ENCODE measurements at places on chromosomes 5 and 9.

DNA sequence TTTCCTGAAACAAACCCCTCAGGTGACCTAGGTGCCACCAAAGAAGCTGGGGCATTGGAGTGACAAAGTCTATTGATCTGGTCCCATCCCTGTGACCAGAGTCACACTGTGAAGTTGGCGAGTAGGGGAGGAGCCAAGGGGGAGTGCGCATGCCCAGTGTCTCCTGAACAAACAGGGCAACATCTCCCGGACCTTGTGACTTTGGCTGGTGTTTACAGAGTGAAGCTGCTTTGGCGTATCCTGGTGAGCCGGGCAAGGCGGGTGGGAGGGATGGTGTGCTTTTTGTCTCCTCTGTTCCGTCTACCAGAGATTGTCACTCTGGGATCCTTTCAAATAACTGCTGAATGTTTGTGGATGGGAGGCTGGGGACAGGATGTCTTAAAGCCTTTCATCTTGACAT is 204.5 kb downstream of the HSPA4 start:
- H3K27me3 ChIP-seq: no peaks in the 10 kb centered on the region
- DNase-seq: no peak
- no peak overlapping the region for H3K4me3 ChIP-seq
- H3K36me3 ChIP-seq: no peaks in the 10 kb centered on the region
- H3K27ac ChIP-seq: no peak overlapping the region

- H3K36me3 ChIP-seq: peaks cover 34% of the 10 kb centered on the region
- DNase-seq: no peak
- no peak overlapping the region for H3K27ac ChIP-seq
- no peak overlapping the region for H3K4me3 ChIP-seq
- H3K4me1 ChIP-seq: peaks cover 10% of the 10 kb centered on the region
- H3K27me3 ChIP-seq: no peaks in the 10 kb centered on the region
Measured at GRCh38 chr5:102922799-102923477, 167.8 kb downstream of the PAM start.

DNA sequence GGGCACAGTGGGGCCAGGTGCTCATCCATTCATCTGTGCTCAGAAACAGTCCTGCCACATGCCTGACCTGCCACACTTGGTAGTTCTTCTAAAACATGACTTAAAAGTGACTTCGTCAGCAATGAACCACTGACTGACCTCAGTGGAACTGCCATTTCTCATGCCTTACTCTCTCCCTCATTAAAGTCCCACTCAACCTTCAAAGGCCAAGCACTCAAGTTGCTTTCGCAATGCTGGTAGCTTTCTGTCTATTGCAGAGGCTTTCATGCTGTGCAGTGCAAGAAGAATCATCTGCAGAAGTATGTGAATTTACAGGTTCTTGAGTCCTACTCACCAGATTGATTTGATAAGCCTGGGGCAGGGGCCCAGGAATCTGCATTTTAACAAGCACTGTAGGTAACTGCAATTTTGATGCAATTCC is 23.9 kb downstream of the B4GALT1 start:
- no peak for DNase-seq
- H3K36me3 ChIP-seq: no peaks in the 10 kb centered on the region
- no peak overlapping the region for H3K4me3 ChIP-seq
- H3K27ac ChIP-seq: no peak overlapping the region

DNA sequence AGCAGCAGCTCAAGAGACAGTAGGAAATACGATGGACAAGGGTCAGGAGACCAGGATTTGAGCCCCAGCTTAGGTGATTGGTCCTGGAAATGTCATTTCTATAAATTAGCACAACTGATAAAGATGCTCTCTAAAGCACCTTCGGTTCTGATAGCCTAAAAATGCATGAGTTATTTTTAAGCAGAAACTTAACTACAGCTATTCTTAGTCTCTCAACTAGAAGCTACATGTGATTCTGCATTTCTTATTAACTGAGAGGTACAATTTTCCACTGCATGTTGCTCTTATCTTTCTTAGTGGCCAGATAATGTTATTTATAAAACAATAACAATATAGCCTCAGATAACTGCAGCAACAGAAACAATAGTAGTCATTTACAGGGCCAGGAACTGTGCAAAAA is 136.4 kb downstream of the GRIA1 start:
- no peaks in the 10 kb centered on the region for H3K27me3 ChIP-seq
- DNase-seq: no peak
- H3K36me3 ChIP-seq: no peaks in the 10 kb centered on the region
- H3K4me3 ChIP-seq: no peak overlapping the region

DNA sequence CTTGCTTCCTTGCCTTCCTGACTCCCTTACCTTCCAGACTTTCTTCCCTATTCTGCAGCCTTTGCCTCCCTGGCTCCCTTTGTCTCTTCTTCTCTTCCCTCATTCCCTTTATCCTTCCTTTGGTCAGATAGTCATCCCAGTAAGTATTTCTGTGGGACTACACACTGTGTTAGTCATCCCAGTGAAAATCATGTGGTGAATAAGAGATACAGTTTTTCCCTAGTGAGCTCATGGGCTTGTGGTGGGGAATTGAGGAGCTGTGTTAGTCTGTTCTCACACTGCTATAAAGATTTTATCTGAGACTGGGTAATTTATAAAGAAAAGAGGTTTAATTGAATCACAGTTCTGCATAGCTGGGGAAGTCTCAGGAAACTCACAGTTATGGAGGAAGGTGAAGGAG is 109.8 kb upstream of the EDIL3 start:
- no peak overlapping the region for H3K4me3 ChIP-seq
- no peaks in the 10 kb centered on the region for H3K4me1 ChIP-seq
- H3K27ac ChIP-seq: no peak overlapping the region
- no peaks in the 10 kb centered on the region for H3K36me3 ChIP-seq
- DNase-seq: no peak

DNA sequence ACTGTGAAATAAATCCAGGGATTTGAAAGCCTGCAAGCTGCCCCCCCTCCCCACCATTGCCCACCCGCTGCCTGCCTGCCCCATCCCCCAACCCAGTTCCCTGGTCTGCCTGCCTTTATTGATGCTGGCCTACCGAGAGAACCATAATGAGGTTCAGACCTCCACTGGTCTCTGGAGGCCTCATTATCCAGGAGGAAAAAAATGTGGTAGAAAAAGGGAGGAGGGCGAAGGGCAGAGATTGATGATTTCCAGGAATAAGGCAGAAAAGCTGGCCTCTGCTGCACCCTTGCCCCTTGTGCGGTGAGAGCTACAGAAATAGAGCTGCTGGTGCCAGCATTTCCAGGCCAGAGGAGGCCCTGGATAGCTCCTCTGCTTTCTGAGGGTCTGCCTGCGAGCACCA is 216.1 kb downstream of the PAPPA start:
- peaks cover 27% of the 10 kb centered on the region for H3K4me1 ChIP-seq
- H3K27ac ChIP-seq: no peak overlapping the region
- no peak for DNase-seq
- no peaks in the 10 kb centered on the region for H3K36me3 ChIP-seq
- no peaks in the 10 kb centered on the region for H3K27me3 ChIP-seq

- H3K4me1 ChIP-seq: no peaks in the 10 kb centered on the region
- no peak overlapping the region for H3K4me3 ChIP-seq
- no peaks in the 10 kb centered on the region for H3K36me3 ChIP-seq
- DNase-seq: no peak
Measured at GRCh38 chr5:76854644-76855043, 4.8 kb downstream of the S100Z start.

DNA sequence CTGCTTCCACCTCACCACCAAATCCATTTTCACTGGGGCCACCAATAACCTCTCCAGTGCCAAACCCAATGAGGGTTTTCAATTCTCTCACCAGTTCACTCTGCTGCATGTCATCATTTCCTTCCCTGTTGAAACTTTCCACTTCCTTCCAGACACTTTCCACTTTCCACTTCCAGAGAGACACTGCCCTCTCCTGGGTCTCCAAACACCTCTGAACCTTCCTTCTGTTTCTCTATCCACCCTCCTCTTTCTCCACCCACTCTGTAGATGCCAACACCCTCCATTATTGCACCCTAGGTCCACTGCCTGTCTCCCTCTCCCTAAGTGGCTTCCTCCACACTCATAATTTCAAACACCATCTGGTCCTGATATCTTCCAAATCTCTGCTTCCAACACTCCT is 39.6 kb downstream of the PDE6A start:
- H3K4me3 ChIP-seq: no peak overlapping the region
- no peaks in the 10 kb centered on the region for H3K27me3 ChIP-seq
- H3K27ac ChIP-seq: no peak overlapping the region

DNA sequence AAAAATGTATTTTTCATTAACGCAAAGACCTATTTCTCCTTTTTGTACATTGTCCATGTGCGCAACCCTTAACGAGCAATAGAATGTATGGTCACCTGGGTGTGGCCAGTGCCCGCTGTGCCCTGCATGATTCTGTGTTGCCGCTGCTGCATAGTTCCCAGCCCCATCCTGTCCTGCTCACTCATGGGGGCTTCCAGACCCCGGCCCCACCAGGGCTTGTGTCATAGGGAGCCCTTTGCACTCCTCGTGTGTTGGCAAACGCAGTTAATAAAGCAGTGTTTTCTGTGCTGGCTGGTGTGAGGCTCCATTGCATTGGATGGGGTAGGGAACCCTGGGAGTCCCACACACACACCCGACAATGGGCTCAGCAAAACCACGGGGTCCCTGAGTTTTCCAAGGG is 49.7 kb downstream of the SAR1B start:
- no peaks in the 10 kb centered on the region for H3K27me3 ChIP-seq
- DNase-seq: no peak
- no peak overlapping the region for H3K27ac ChIP-seq
- peaks cover 29% of the 10 kb centered on the region for H3K4me1 ChIP-seq
- H3K36me3 ChIP-seq: no peaks in the 10 kb centered on the region

DNA sequence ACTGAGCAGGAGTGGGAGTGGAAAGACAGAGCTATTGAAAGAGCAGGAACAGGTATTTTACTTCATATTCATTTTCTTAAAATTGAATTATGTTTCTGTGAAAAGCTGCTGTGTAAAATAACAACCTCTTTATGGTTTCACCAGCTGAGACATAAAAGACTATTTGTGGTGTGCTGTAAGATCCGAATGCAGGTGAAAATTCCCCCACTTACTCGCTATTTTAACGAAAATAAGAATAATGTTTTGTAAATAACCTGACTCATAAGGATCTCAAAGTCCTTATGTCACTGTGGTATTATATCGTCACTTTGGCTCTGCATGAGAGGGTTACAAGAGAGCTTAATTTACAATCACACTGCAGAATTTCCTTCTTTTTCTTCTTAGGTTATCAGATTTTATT is 65.3 kb upstream of the NFIB start:
- H3K27me3 ChIP-seq: no peaks in the 10 kb centered on the region
- no peak overlapping the region for H3K27ac ChIP-seq
- no peak for DNase-seq
- no peak overlapping the region for H3K4me3 ChIP-seq

- peaks cover 64% of the 10 kb centered on the region for H3K4me1 ChIP-seq
- DNase-seq: peak; percentile 37
- H3K36me3 ChIP-seq: no peaks in the 10 kb centered on the region
- peak overlapping the region; percentile 17 for H3K4me3 ChIP-seq
- H3K27ac ChIP-seq: peak overlapping the region; percentile 99
Measured at GRCh38 chr9:14296495-14297113, 17.3 kb downstream of the NFIB start.

GRCh38 chr9:15136646-15137045 is 170.4 kb downstream of the TTC39B start:
- H3K4me1 ChIP-seq: no peaks in the 10 kb centered on the region
- no peaks in the 10 kb centered on the region for H3K36me3 ChIP-seq
- H3K4me3 ChIP-seq: no peak overlapping the region
- H3K27me3 ChIP-seq: peaks cover 2% of the 10 kb centered on the region
- no peak for DNase-seq
- no peak overlapping the region for H3K27ac ChIP-seq

DNA sequence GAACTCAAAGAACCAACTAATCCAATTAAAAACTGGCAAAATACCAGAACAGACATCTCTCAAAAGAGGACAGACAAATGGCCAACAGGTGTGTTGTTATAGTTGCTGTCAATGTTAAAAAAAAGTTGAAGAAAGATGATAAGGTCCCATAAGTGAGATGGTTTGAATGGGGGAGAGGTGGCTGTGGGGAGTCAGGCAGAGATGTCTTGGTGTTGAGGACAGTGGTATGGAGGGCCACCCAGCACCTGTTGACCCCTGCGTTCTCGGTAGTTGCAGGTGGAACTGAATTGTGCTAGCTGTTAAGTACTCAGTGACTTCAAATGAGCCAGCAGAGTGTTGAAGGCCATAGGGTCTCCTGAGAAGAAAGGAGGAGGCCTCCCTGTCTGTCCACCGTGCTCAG is 55.9 kb upstream of the PITX1 start:
- H3K27ac ChIP-seq: no peak overlapping the region
- no peaks in the 10 kb centered on the region for H3K27me3 ChIP-seq
- no peak overlapping the region for H3K4me3 ChIP-seq
- no peak for DNase-seq

GRCh38 chr9:115350548-115350947 is 232.6 kb upstream of the TNC start:
- H3K4me3 ChIP-seq: no peak overlapping the region
- DNase-seq: no peak
- no peaks in the 10 kb centered on the region for H3K36me3 ChIP-seq
- no peaks in the 10 kb centered on the region for H3K4me1 ChIP-seq
- no peaks in the 10 kb centered on the region for H3K27me3 ChIP-seq
- H3K27ac ChIP-seq: no peak overlapping the region

- DNase-seq: peak; percentile 23
- H3K27me3 ChIP-seq: no peaks in the 10 kb centered on the region
- H3K4me1 ChIP-seq: peaks cover 11% of the 10 kb centered on the region
- peak overlapping the region; percentile 87 for H3K4me3 ChIP-seq
Measured at GRCh38 chr5:78295035-78295961, 800 bp upstream of the AP3B1 start.

DNA sequence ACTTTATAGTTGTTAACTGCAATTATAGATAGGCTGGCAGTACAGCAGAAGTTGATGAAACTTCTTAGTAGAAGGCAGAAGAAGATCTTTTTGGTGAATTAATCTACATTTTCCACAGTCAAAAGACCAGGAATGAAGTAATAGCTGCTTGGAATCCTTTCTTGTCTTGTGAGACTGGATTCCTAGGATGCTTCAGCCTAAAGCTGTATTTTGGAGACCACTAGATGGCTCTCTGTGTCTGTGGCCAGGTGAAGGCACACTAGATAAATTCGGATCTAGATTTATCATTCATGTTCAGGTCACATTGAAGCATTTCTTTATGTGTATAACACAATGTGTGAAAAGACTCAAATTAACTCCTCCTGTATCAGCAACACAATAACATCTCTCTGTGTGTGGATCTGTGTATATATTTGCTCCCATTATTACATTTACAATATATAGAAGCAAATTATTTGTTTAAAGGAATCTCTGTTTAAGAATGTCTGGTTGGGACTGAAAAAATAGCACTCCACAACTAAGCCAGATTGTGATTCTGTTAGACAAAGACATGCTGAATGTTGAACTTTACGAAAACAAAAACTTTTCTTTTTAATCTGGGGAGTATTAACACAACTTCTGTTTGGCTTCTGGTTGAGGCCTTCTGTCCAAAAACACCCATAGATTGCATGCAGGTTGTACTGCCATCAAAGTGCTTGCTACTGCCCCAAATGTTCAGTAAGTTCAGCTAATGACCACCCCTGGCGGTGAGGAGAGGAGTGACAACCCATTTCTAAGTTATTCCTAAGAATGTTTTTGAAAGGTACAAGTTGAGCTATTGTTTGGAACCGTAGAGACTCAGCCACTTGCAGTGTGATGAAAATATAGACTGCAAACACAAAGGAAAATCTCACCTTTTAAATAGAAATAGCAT is 10.6 kb downstream of the GRIN3A start:
- no peaks in the 10 kb centered on the region for H3K27me3 ChIP-seq
- H3K36me3 ChIP-seq: no peaks in the 10 kb centered on the region
- no peak for DNase-seq
